ENCODE measurements at places on chromosomes 16 and 17. TPM values are rescaled to one million over a fixed set of nuclear protein-coding genes. Genes with fewer than 3 reads are reported as not detected.

The TP53TG3D gene
- 1.2 TPM for total RNA-seq

The TPSG1 gene
- total RNA-seq: not detected

The CTRB1 gene
- not detected for total RNA-seq

The HBM gene
- 29.3 TPM for total RNA-seq

The PRSS22 gene
- not detected for total RNA-seq

The SLC52A1 gene
- total RNA-seq: not detected

The FAM83G gene
- 0.41 TPM for total RNA-seq

The WSCD1 gene
- total RNA-seq: 22.0 TPM

The KAT7 gene
- total RNA-seq: 32.2 TPM

The CCL5 gene
- total RNA-seq: not detected

The FOXC2 gene
- 0.41 TPM for total RNA-seq

The SLC5A2 gene
- 1.2 TPM for total RNA-seq

The TP53TG3C gene
- total RNA-seq: not detected

The CLN3 gene
- total RNA-seq: 12.6 TPM

The CES3 gene
- total RNA-seq: under 0.01 TPM

The MYCBPAP gene
- total RNA-seq: 0.82 TPM

Measured in frontal cortex (tissue), 4 donors.